ENCODE measurements at places on chromosomes 16 and 17.

- no peak for DNase-seq
Measured at GRCh38 chr17:39867084-39867879, 720 bp upstream of the ZPBP2 start.

- DNase-seq = peak; percentile 23
Measured at GRCh38 chr16:3094289-3095027, 4.6 kb downstream of the ZSCAN10 start.

DNA sequence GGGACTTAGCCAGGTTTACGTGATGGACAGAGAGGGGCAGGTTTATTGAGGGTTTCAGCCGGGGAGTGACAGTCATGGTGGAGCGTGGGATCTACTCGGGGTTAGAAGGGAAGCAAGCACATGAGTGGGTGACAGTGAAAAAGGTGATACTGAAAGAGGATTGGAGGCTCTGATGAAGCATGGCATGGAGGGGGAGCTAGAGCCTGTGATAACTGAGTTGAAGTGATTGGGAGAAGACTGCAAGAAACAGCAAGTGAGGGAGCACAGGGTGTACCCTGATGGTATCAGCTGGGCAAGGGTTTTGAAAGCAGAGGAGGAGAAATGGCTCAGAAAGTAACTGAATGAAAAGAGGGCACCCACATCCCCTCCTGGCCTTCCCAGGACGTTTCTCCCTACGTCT, 6.7 kb upstream of the KSR1 start:
- DNase-seq = no peak

DNA sequence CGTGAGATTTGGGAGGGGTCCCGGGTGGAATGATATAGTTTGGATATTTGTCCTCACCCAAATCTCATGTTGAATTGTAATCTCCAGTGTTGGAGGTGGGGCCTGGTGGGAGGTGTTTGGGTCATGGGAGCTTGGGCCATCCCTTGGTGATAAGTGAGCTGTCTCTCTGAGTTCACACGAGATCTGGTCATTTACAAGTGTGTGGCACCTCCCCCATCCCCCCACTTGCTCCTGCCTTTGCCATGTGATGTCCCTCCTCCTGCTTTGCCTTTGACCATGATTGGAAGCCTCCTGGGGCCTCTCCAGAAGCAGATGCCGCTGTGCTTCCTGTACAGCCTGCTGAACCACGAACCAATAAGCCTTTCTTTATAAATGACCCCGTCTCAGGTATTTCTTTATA, 21.3 kb upstream of the BAIAP2 start:
- DNase-seq = no peak

GRCh38 chr17:39663688-39664580, 1.2 kb upstream of the TCAP start:
- no peak for DNase-seq

GRCh38 chr17:65202844-65203571, 65.8 kb downstream of the RGS9 start:
- DNase-seq = no peak

GRCh38 chr16:85279825-85280545, 167.7 kb upstream of the CIBAR2 start:
- no peak for DNase-seq

- DNase-seq = no peak
Measured at GRCh38 chr16:85138825-85139627, 26.8 kb upstream of the CIBAR2 start.

DNA sequence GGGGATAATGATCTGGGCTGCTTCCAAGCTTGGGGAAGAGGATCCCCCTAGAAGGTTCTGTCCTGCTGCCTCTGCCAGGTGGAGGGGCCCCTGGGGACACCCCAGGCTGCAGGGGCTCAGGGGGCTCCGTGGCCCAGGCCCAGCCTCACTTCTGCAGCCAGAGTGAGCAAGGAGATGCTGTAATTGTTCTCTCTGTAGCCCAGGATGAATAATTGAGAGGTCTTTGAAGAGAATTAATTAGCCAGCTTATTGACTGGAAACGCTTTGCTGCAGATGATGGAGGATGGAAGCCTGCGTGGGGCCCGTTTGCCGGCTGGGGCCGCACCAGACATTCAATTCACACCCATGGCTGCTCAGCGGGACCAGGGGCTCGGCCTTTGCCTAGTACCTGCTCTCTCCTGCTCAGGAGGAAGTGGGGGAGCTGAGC, 38.5 kb downstream of the TMEM235 start:
- DNase-seq = no peak

GRCh38 chr16:12586701-12587100, 217.0 kb downstream of the CPPED1 start:
- DNase-seq = no peak

DNA sequence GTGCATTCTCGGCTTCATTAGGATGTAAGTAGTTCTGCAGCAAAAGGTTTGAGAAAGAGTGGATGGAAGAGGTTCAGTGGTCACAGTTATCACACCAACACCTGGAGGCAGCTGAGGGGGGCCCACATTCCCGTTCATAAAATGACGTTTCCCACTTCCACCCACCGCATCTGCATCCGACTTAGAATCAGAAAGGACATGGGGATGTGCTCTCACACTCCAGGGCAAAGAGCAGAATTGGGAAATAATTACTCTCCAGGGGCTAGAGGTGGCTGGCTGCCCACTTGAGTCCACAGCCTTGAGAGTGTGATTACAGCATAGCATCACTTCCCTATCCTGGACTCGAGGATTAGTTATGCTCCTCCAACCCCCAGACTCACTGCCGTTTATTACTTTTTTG, 122.0 kb downstream of the CPPED1 start:
- DNase-seq = no peak

GRCh38 chr17:6660805-6661463, 9.4 kb downstream of the C17orf100 start:
- DNase-seq = no peak

DNA sequence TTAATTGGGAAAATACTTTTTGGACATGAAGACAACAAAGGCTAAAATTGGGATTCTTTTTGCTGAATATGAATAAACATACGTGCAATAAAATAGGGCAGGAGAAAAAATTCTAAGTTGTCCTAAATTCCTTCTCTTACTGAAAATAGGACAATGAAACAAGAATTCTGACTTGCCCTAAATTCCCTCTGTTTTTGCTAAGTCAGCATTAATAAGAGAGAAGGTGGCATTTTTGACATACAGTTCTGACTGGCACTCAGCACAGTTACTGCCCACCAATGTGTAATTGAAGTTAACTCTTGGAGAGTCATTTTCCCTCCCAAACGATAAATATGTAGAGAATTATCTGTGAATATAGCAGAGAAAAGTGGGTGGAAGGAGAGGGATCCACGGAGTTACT, 1021.1 kb upstream of the CDH8 start:
- DNase-seq = no peak

DNA sequence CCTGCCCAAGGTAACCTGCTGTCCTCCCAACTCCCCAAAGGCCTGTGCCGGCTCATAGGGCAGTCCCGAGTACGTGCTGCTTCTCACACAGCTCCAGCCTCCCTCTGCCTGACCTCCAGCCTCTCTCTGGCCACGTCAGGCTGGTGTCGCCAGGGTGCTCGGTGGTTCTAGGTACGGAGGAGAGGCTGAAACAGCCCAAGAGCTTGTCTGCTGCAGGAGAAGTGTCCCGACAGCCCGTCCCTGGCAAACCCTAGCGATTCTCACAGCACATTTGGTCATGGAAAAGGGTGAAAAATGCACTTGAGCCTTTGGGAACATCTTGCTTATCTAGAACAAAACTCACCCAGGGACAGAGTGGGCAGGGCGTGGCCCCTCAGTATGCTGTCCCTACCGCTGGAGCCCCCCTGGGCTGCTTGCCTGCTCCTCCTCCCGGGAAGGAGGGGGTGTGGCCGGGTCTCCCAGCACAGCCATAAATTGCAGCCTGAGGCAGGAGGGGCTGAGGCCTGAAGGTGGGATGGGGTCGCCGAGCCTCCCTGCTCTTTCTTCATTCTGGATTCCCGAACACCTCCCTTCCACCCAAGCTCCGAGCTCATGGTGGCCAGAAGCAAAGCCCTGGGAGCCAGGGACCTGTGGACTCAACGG, 40.4 kb downstream of the TIMM22 start:
- DNase-seq = no peak

DNA sequence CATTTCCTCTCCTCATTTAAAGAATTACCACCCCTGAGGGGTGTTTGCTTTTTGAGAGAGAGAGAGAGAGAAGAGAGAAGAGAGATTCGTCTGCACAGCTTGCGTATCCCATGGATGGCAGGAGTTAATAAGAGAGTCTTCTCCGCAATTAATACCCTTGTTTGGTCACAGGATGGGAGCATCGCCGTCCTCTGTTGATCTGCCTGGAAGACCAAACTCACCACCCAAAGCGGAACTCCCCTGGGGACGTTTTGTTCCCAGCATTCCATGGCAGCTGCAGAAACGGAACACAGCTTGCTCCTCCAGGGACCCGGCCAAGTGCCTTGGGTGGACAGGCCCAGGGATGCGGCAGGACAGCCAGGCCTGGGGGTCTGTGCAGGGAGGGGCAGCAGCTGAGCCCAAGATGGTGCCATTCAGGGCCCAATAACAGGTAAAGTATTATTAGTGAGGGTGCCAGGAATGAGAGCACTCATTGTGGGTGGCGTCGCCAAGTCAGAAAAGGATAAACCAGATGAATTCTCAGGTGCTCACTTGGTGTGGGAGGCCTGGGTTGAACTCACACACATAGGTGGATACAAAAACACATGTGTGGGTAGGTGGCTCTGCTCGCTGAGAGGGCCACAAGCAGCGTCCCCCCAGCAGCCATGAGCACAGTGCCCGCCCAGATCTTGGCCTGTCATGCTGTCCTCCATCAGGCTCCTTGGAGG, 83.1 kb downstream of the NT5M start:
- DNase-seq = no peak

DNA sequence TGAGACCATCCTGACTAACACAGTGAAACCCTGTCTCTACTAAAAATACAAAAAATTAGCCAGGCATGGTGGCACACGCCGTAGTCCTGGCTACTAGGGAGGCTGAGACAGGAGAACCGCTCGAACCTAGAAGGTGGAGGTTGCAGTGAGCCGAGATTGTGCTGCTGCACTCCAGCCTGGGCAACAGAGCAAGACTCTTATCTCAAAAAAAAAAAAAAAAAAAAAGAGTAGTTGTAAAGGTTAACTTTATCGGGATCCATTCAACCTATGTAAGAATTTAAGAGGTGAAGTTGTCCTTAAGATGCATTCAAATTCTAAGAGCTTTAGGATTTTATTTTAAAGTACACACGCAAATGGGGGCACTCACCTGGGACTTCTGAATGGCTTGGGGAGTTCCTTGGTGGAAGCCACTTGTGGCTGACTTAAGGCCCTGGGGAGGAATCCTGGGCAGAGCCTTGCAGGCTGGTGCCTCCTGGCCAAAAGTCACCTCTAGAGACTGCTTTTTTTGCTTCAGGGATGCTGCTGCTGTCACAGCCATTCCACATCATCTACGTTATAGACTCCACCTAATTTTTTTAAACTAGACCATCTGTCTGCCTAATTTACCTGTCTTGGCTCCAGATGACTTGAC, 3.3 kb downstream of the CTCF start:
- DNase-seq = no peak

Data from COR-L47 (cell line).